ENCODE measurements at places on chromosomes 11 and 22.

GRCh38 chr11:1834062-1834610 lies 654 bp upstream of the SYT8 start:
- no peak for DNase-seq

DNA sequence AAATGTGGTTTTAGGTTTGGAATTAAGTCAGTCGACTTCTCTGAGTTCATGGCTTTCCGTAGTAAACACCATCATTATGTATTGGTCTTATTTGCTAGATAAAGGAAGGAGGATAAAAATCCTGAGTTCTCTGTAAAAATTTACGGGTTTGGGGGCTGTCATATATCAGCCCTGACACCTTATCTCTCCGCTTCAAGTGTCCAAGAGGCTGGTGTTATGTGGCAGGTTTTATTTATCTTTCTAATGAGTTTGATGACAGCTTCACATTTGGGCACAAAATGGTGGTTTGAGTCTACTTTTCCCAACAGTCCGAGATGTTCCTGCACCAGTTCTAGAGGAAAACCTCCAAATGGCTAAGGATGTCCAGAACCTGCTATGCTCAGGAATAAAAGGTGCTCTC lies 67.3 kb upstream of the VSTM5 start:
- no peak for DNase-seq

GRCh38 chr22:38843201-38843656 lies 599 bp downstream of the NPTXR start:
- DNase-seq, result peak; percentile 27

DNA sequence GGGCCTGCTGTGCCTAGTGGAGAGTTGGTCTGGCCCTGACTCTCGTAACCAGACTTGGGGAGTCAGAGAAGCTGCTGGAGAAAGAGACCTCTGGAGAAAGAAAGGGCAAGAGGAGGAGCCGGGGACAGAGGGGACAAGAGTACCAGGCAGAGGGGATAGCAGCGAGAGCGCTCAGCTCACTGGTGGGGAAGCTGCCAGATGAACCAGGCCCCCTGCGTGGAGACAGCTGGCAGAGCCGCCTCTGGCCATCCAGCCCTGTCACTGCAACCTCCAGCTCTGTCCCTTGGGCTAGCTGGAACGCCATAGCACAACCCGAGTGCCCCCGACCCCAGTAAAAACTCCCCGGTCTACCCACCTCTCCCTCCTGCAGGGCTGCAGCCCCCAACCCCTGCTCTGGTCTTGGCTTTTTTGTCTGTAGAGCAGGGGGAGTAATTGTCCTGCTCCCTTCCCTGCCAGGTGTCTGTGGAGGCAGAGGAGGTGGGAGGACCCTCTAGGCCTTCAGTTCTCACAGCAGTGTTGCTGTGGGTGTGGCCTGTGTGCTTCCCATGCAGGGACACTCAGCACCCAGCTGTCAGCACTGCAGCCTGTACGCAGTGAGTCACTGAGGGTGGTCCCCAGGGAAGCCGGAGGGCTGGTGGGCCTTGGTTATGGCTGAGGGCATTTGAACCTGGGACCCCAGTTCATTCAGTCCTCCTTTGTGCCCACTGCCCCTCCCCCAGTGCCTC lies 4.8 kb upstream of the SUN2 start:
- DNase-seq, result no peak

- DNase-seq, result no peak
Observed at GRCh38 chr11:67057205-67057672, 592 bp downstream of the RHOD start.

GRCh38 chr11:18778468-18778867 lies 13.1 kb downstream of the PTPN5 start:
- no peak for DNase-seq

DNA sequence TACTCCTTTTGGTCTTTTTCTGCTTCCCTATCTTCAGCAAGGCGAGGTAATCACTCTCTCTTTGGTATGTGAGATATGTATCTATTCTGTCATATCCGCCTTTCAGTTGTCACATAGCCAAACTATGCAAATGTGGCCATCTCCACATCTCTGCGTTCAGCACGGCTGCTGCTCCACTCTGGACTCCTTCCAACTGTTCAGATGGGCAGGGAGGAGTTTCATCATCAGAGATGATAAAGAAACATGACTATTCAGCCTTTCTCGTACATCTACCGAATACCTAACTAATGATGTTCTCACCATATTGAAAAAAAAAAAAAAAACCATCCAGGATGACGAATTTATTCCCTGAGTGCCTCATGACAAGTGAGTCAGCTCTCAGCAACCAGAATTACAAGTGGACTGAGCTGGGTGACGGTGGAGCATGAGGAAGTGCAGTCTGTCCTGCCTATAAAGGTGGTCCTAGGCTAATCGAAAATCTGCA lies 899.6 kb downstream of the OPCML start:
- DNase-seq, result peak; percentile 95
